ENCODE measurements at places on chromosomes 7 and 10. TPM values are rescaled to one million over a fixed set of nuclear protein-coding genes. Genes with fewer than 3 reads are reported as not detected.

DNA sequence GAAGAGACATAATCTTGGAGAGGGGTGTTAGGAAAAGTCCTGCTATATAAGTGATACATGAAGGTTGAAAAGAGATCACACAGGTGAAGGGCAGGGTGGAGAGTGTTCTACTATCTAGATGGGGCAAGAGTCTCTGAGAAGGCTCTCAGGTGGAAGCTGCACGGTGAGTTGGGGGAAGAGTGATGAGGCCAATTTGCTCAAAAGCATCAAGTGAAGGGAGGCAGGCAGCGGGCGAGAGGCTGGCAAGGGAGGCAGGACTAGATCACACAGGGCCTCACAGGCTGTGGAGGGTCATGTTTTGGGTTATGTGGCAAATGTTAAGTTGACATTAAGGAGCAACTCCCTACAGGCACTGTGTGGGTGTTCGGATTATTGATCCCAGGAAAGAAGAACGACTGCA, 2.6 kb upstream of the COL17A1 start:
- DNase-seq: no peak
- H3K27ac ChIP-seq: no peak overlapping the region
- H3K4me1 ChIP-seq: no peaks in the 10 kb centered on the region

DNA sequence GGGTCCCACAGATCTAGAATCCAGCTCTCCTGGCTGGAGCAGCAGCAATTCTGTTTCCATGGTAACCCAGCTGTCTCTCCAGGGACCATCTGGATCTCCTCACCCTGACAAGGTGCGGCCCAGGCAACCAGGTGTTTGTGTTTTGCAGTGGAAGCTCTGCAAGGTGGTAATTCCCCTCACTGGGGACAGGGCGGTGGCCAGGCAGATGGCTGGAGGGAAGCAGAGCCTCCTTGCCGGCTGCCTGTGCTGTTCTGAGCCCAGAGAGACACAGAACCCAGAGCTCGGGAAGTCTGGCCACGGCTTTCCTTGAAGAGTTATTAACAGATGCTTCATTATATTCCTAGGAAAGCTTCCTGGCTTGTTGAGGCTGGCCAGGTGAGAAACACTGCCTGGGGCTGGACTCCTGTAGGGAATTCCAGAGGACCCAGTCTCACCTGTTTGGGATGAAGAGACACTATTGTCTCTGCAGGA, 118.2 kb upstream of the PPIF start:
- peaks cover 14% of the 10 kb centered on the region for H3K4me1 ChIP-seq
- H3K27ac ChIP-seq: no peak overlapping the region
- peaks cover 16% of the 10 kb centered on the region for H3K36me3 ChIP-seq
- H3K4me3 ChIP-seq: no peak overlapping the region
- H3K27me3 ChIP-seq: no peaks in the 10 kb centered on the region

DNA sequence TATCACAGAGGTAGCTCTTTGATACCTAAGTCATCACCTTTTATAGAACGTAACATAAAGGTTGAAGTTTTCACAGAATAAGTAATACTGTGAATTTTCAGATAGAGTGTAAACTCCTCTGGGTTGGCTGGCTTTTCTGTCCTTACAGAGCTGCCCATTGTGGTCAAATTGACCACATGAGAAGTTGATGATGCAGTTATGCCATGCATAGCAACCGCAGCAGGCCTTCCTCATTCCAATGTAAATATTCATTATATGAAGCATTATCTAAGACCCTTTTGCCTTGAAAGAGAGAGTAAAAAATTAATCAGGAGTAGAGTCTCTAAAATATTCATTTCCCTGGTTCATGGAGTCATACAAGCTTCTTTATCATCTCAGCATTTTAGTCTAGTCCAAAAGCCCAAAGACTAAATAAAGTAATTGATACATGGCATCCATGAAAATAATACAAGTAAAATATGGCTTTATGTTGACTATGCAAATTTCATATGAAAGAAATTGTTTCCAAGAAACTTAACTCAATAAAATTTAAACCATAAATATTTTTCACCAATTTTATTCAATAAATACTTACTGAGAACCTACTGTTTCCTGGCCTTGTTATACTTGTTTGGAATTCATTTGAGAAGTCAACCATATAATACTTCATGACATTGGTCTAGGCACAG, 516.4 kb downstream of the PCDH15 start:
- H3K36me3 ChIP-seq: no peaks in the 10 kb centered on the region
- DNase-seq: no peak
- H3K4me1 ChIP-seq: no peaks in the 10 kb centered on the region
- no peak overlapping the region for H3K27ac ChIP-seq
- no peak overlapping the region for H3K4me3 ChIP-seq

- H3K27ac ChIP-seq: no peak overlapping the region
- H3K4me3 ChIP-seq: no peak overlapping the region
- H3K4me1 ChIP-seq: no peaks in the 10 kb centered on the region
- no peaks in the 10 kb centered on the region for H3K36me3 ChIP-seq
- no peak for DNase-seq
These were observed 6.8 kb upstream of the MSMB start for GRCh38 chr10:46052791-46053375.

- H3K27ac ChIP-seq: no peak overlapping the region
- no peaks in the 10 kb centered on the region for H3K36me3 ChIP-seq
- no peaks in the 10 kb centered on the region for H3K27me3 ChIP-seq
- DNase-seq: no peak
- H3K4me1 ChIP-seq: no peaks in the 10 kb centered on the region
These were observed 2.8 kb downstream of the GIMAP5 start for GRCh38 chr7:150740053-150740452.

DNA sequence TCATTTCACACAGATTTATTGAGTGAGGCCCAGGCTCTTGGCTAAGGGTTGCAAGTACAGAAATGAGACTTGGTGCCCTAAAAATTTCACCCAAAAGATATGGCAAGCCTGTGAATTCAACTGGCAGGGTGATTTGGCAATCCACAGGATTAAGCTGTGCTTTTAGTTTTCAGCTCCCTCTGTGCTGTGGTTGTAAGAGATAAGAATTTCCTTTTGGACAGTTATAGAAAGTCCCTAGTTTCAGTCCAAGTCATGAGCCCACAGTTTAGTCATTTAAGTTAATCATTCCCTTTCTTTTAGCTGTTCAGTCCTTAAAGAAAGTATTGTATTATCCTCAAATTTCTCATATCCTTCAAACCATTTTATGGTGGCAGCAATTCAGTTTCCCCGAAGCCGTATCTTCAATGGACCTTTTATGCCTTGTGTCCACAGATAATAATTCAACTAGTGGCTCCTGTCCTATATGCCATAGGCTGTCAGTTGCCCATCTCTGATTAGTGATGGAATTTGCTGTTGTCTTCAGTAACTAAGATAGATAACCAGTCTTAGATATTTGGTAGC, 73.4 kb upstream of the NAMPT start:
- no peaks in the 10 kb centered on the region for H3K4me1 ChIP-seq
- no peaks in the 10 kb centered on the region for H3K27me3 ChIP-seq
- H3K36me3 ChIP-seq: no peaks in the 10 kb centered on the region
- peak; percentile 74 for DNase-seq

GRCh38 chr7:97770850-97771249, 39.0 kb downstream of the TAC1 start:
- no peaks in the 10 kb centered on the region for H3K36me3 ChIP-seq
- DNase-seq: no peak
- H3K27me3 ChIP-seq: no peaks in the 10 kb centered on the region
- no peak overlapping the region for H3K27ac ChIP-seq
- no peaks in the 10 kb centered on the region for H3K4me1 ChIP-seq

GRCh38 chr7:34038816-34039470, 133.6 kb downstream of the BMPER start:
- DNase-seq: no peak
- no peak overlapping the region for H3K27ac ChIP-seq
- no peaks in the 10 kb centered on the region for H3K36me3 ChIP-seq

GRCh38 chr10:18501629-18502028, 149.8 kb downstream of the NSUN6 start:
- H3K27ac ChIP-seq: no peak overlapping the region
- H3K36me3 ChIP-seq: no peaks in the 10 kb centered on the region
- no peak for DNase-seq
- peaks cover 2% of the 10 kb centered on the region for H3K4me1 ChIP-seq
- H3K27me3 ChIP-seq: no peaks in the 10 kb centered on the region
- no peak overlapping the region for H3K4me3 ChIP-seq

DNA sequence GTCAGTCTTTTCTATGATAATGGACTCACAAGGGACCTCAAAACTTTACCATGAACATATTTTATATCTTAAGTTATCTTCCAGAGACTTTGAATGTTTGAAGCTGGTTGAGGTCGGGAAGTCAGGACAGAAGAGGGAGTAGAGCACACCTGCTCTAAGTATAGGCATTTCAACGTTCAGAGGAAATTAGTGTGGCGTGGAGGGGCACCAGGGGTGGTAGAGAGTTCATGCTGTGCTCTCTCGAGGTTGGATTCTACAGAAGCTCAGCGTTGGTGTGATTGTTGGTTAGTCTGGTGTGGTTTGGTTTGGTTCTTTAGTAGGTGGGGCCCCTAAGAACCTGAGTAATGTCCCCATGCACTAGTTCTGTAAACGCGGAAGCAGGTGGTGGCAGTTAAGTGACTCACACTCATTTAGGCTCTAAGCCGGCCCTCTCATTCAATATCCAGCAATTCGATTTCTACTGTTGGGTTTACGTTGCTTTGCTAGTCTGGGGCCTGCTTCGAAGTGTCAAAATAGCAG, 19.8 kb downstream of the CNTNAP2 start:
- no peak overlapping the region for H3K4me3 ChIP-seq
- H3K27ac ChIP-seq: no peak overlapping the region
- H3K4me1 ChIP-seq: no peaks in the 10 kb centered on the region

- no peak overlapping the region for H3K27ac ChIP-seq
- no peak overlapping the region for H3K4me3 ChIP-seq
- no peaks in the 10 kb centered on the region for H3K27me3 ChIP-seq
- H3K36me3 ChIP-seq: peaks cover 2% of the 10 kb centered on the region
These were observed 3.1 kb downstream of the GPER1 start for GRCh38 chr7:1090686-1091643.

DNA sequence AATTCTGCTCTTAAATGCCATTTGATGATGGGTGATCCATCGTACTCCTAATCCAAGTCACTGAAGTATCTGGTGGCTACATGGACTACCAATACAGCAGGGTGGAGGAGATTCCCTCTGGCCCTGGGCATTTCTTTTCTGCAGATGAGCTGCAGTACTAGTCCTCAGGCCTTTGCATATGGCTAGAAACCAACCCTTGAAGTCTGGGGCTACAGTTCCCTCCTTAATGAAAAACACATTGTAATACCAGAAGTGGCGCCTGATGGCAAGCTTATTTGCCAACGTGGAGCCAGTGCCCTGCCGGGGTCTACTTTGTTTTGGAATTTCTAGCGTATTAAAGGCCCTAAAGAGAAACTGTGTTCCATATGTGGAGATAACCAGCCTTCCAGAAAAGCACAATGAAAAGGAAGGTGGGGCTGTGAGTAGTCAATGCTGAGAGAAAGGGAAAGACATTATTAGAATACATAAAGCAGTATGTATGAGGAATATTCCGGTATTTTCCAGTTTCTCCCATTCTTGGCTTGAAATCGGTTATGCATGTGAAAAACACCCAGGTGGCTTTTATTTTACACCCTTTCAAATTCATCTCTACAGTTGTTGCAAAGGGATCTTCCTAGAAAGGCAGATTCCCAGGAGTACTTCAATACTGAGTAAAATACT, 368.8 kb downstream of the PRPF18 start:
- H3K4me3 ChIP-seq: no peak overlapping the region
- no peaks in the 10 kb centered on the region for H3K27me3 ChIP-seq
- no peak overlapping the region for H3K27ac ChIP-seq
- H3K36me3 ChIP-seq: no peaks in the 10 kb centered on the region
- H3K4me1 ChIP-seq: peaks cover 16% of the 10 kb centered on the region

DNA sequence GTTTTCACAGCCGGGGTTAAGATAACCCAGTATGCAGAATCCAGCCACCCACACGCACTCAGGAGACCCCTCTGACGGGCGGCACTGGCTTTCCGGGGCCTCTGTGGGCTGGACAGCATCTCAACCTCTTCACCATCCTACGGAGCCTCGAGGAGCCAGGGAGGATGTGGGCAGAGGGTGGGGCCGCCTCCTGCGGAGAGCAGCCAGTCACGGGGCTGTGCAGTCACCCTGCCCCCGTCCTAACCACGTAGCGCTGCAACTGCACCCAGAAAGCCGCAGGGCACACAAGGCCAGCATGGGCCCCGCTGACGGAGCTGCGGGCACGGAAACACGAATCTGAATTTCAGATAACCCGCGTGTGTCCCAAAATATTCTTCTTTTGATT, 270.3 kb downstream of the ELFN1 start:
- H3K27ac ChIP-seq: no peak overlapping the region
- peak; percentile 36 for DNase-seq
- H3K4me1 ChIP-seq: no peaks in the 10 kb centered on the region

DNA sequence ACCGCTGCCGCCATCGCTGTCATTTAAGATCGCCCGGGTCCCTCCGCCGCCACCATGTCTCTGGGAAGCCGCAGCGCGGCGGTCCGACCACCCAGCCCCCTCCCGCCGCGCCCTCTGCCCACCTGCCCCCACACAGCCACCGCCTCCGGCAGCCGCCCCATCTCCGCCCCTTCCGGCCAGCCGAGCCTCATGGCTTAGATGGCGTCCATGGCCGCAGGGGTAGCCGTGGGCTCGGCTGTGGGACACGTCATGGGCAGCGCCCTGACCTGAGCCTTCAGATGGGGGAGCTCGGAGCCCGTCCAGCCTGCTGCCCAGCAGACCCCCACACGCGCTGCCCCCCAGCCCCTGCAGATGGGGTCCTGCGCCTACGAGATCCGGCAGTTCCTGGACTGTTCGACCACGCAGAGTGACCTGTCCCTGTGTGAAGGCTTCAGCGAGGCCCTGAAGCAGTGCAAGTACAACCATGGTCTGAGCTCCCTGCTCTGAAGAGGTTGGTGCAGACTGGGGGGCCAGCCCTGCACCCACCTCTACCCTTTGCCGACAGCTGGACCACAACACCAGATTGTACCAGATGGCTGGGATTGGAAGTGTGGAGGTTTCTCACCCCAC, 38.0 kb upstream of the TARP start:
- no peaks in the 10 kb centered on the region for H3K4me1 ChIP-seq

- no peak for DNase-seq
- no peak overlapping the region for H3K27ac ChIP-seq
- H3K27me3 ChIP-seq: no peaks in the 10 kb centered on the region
- H3K4me1 ChIP-seq: no peaks in the 10 kb centered on the region
- H3K36me3 ChIP-seq: no peaks in the 10 kb centered on the region
These were observed 79.4 kb downstream of the TMEM178B start for GRCh38 chr7:141153231-141153630.

DNA sequence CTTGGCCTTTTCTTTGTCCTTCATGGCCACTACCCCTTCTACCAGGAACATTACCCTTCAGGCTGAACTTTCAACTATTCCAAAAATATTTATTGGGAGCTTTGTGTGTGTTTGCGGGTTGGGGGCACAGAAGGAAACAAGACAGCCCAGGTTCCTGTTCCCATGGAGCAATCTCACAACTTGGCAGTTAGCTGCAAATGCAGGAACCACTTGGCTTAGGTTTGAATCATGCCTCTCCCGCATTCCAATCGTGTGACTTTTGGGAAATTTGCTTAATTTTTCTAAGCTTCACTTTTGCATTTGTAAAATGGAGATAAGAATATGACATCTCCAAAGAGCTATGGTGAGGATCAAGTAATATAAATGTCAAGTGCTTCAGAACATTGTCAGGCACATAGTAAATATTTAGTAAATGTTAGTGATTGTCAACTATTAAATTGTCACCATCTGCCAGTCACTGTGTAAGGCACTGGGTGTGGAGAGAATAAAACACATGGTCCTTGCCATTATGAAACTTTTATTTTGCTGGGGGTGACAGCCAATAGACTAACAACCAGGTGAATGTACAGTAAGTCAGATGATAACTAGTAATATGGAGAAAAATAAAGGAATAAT, 277.1 kb downstream of the SNX13 start:
- DNase-seq: peak; percentile 93
- H3K36me3 ChIP-seq: no peaks in the 10 kb centered on the region
- no peaks in the 10 kb centered on the region for H3K27me3 ChIP-seq
- peak overlapping the region; percentile 91 for H3K27ac ChIP-seq
- no peak overlapping the region for H3K4me3 ChIP-seq

The ANKRD61 gene
- 0.43 TPM for polyA plus RNA-seq

The TRIM4 gene
- polyA plus RNA-seq: 19.6 TPM

The NODAL gene
- not detected for polyA plus RNA-seq

The NUTM2D gene
- polyA plus RNA-seq: 1.1 TPM

The AS3MT gene
- 6.1 TPM for polyA plus RNA-seq

Measured in fibroblast of lung (primary cell).